ENCODE measurements at places on chromosomes 7 and 10. TPM values are rescaled to one million over a fixed set of nuclear protein-coding genes. Genes with fewer than 3 reads are reported as not detected.

DNA sequence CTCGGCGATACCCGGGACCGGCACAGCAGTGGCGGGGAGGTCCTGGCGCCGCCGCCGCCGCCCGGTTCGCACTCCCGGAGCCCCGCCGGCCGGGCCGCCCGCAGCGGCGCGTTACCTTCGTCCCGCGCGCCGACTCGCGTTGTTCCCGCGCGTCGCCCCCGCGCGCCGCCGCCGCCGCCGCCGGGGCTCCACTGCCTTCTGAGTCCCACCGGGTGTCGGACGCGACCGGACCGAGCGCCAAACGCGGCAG, at the start of gene EZH2:
Gene EZH2 (minus strand): TSS at position 243 of the 250 bp plus-strand sequence. CDS start 36,993 bp downstream, outside the sequence.
- DNase-seq: no peak

DNA sequence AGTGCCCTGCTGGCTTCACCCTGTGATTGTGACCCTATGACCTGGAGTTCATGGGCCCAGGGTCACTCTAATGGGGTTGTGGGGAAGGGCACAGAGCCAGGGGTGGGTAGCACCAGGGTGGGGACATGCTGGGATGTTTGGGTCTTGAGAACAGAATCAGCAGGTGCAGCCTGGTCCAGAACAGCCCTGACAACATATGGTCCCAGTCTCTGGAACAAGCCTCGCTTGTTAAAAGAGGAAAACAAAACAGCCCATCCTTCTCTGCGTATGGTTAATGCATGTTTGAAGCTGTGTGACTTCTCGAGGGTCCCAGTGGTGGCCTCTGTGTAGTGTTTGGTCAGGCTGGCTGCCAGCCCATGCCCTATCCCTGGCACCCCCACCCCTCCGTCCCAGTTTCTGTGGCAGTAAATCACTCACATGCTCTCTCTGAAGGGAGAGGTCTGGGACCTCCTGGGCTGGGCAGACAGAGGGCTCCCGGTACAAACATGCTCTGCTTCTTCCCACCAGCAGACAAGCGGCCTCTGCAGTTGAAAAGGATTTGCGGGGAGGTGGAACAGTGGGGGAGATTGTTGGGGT, 79.4 kb downstream of the FAM241B start:
- no peak for DNase-seq

- DNase-seq: no peak
Observed at GRCh38 chr10:33698033-33698432, 363.6 kb upstream of the NRP1 start.

DNA sequence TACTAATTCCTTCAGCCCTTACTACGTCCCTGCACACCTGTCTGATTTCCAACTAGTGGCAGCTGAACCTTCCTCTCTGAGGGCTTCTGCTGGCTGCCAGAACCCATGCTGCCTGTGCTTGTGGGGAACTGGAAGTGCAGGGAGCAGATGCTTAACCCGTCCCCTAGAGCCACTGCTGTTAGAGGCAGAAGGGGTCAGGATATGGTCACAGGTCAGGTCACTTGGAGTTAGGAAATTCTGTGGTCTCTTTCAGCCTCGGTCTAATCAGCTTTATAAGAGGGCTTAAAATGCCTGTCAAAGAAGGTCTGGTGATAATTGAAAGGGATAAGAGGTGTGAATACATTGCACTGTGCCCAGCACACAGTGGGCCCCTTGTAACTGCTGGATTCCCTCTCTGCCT, 82.0 kb downstream of the PLPP4 start:
- no peak for DNase-seq

DNA sequence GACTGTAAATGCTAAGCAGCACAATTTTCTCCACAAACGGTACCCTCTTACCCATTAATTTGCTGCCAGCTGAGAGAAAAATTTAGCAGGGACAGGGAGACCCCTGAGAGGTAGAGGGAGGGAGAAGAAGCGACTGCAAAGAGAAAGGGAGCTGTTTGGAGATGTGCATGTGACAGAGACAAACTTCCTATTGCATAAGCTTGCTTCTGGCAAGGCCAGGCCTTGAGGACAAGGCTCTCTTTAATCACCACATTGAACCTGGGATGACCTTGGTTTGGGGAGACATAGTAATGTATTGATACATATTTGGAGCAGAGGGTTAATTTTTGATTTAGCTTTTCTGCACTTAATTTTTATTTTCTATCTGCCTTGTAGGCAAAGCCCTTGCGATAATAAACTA, 31.1 kb upstream of the HIBADH start:
- DNase-seq: no peak

- DNase-seq: no peak
Observed at GRCh38 chr7:99021941-99022560, 121.9 kb downstream of the SMURF1 start.

DNA sequence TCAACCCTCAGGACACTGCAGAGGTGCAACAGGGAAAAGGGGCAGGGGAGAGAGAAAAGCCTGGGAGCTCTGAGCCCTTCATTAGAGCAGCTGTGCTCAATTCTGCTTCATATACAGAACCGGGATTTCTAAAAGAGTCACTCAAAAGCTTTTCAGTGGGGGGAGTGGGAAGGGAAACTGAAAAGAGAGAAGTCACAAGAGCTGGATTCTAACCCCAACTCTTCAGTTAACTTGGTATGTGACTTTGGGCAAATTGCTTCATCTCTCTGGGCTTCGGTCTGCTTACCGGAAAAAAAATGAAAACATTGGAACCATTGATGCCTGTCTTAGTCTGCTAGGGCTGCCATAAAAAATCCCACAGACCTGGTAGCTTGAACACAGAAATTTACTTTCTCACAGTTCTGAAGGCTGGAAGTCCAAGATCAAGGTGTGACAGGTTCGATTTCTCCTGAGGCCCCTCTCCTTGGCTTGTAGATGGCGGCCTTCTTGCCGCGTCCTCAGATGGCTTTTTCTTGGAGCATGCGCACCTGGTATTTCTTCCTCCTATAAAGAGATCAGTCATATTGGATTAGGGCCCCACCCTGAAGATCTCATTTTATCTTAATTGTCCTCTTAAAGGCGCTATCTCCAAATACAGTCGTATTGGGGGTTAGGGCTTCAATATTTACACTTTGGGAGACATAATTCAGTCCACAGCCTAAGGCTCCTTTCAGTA, 118.3 kb upstream of the KMT2E start:
- no peak for DNase-seq

DNA sequence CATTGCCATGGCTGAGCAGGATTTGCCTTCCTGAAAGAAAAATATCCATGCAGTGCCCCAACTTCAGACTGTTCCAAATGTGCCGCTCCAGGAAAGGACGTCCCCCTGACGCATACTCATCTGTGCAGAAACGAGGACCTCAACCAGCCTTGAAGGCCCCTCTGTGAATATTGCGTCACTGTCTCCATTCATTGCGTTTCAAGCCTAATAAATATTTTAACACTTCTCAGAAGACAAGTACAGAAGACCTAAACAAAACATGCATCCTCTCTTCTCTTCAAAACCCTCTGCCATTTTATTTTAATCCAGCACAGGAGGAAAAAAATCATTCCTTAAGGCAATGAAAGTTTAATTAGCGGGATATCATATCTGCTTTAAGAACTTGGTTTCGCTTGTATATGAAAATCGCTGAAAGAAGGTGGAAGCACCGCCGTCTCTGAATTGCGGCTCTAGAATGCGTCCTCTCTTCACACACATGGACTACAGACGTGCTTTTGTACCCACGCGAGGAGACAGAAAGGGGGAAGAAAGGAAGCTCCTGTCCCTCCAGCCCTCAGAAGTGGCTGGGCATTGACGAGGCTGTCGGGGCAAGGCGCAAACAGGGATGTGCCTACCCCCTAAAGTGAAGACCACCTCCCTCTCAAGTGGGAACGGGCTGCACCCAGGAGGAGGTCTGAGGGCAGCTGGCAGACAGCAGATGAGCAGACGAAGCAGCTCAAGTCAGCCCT, 36.8 kb downstream of the RGS10 start:
- no peak for DNase-seq

- DNase-seq: no peak
Observed at GRCh38 chr10:118307859-118308258, 34.3 kb downstream of the FAM204A start.

DNA sequence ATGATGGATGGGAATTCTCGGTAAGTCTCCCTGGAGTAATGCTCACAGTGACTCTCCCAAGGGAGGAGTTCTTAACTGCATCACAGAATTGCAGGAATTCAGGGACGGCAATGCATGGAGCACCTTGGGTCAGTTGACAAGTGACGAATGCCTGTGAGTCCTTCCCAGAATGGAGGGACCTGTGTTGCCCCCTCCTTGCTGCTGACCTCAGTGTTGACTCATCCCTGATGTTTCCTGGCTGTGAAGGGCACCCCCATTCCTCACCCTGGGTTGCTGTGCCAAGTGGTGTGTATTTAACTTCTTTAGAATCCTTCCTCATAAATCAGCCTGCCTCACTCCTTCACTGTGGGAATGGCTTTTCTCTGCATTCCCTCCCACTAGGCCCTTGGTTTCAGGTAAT, 98.9 kb downstream of the LRMDA start:
- DNase-seq: no peak

- no peak for DNase-seq
Observed at GRCh38 chr7:80240265-80241025, 105.8 kb downstream of the GNAI1 start.

DNA sequence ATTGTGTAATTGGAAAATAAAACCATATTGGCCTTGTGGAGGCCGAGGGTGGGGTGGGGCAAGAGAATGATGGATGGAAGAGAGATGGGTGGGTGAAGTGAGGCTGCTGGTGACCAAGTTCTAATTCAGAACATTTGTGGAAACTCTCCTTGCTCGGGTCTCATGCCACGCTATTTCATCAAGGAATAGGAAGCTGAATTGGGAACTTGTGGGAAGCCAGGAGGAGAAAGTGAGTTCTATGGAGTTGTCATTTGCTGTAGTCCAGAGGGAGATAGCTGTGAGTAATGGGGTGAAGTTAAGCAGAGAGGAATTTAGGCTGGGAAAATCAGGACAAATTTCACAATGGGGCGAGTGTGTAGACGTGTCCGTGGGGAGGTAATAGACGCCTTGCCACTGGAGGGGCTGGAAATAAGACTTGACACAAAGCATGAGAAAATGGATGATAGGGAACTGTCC, 339.2 kb downstream of the LRMDA start:
- DNase-seq: no peak

- DNase-seq: no peak
Observed at GRCh38 chr7:2670720-2671391, 17.1 kb upstream of the AMZ1 start.

DNA sequence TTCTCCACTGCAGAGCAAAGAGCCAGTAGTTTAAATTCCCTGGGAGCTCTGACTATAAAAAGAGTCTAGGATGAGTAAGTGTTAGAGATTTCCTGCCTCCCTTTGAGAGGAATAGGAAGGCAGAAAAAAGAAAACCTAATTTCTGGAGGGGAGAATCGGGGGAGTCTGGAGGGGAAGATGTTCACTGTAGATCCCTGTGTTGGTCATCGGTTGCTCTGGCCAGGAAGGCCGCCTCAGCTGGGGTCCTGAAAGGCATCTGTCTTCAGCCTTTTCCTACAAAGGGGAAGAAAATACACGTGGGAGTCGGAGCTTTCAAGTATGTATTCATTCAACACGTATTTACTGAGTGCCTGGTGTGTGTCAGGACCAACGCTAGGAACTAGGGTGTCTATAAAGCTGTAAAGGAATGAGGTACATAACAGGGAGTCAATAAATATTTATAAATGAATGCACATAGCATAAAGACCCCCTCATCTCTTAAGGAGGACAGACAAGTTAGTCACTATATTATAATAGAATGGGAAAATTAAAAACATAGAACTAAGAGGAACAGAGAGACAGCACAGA, 101.1 kb downstream of the ICA1 start:
- DNase-seq: no peak

The PITX3 gene
- polyA plus RNA-seq: 0.53 TPM

The IDI2 gene
- not detected for polyA plus RNA-seq

The OR2A5 gene
- polyA plus RNA-seq: 0.04 TPM

The SPDYE9 gene
- polyA plus RNA-seq: 0.21 TPM

Measured in right renal cortex interstitium (tissue), 3 donors.